Brain (organoid and tissue), 16 donors: ENCODE measurements at places on chromosomes 11 and 22.
A peak's percentile ranks its signal among the peaks of the same experiment; 100 is the strongest.

DNA sequence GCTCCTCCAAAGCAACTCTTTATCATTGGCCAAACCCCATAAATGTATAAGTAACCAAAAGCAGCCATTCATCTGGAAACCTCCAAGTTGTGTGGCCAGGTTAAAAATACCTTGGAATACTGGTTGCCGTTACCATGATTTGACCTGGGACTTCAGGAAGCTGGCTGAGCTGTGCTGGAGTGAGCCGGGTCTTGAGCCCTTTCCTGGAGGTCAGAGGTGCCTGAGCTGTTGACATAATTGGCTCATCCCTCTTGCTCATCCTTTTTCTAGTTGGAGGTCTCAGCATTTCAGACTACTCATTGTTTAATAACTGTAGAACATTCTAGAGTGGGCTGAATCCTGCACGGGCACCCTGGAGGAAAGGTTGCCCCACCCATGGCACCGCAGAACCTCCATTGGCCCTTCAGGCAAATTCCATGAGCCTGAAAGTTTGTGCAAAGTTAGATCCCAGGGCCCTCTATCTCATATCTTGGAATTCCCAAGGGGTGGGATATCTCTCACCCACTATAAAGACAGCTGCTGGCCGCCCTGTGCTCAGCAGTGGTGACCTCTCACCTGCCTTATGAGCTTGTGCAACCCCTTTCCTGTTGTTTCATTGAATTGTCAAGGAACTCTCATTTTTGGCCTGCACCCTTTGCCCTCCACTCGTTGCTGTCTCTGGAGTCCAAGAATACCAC lies 77.0 kb downstream of the C22orf31 start:
- no peak for DNase-seq

GRCh38 chr22:48442663-48443062 lies 1385.0 kb downstream of the BRD1 start:
- DNase-seq = no peak

GRCh38 chr22:50506611-50507420 lies 686 bp downstream of the LMF2 start:
- DNase-seq = no peak

DNA sequence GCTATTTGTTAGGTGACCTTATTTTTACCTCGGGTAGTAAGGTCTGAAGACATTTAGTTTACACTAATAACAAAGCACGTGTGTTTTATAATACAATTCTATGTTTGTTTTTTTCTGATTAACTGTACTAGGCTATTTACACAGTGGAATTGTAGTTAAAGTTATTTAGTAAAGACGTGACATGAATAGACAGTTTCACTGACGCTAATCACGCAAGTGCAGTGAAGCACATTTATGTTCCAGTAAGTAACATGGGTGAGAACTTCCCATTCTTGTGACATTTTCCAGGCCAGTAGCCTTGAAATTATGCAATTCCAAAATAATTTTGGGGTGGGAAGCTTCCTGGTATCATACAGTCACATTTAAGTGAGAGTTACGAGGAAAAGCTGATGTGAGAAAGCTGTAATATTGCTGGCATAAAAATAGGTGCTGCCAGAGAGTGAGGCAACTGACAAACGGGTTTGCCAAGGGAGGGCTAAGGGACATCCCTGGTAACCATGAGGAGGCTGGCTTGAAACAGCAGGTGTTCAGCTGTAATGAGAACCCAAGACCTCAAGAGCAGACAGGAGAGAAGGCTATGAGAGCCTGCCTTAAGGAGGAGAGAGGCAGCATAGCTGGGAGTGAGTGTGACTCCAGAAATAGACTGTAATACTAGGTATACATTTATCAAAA lies 378.8 kb downstream of the DCDC1 start:
- DNase-seq = no peak

DNA sequence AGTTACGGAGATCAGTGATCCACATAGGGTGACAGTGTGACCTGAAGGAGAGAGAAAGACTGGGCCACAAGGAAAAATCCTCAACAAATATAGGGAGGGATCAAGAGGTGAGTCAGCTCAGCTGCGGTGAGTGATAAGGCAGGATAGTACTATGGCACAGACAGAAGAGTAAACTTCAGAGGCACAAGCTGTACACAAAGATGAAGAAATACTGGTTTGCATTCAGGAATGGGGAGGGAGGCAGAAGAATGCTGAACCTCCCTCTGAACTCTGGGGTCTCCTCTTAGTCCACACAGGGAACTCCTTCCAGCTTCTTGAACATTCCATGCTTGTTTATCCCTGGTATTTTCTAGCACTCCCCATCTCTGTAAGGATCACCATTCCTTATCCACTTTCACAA lies 162.7 kb downstream of the BARX2 start:
- no peak for DNase-seq

- no peak for DNase-seq
Observed at GRCh38 chr11:134780486-134781147, 368.6 kb upstream of the B3GAT1 start.

DNA sequence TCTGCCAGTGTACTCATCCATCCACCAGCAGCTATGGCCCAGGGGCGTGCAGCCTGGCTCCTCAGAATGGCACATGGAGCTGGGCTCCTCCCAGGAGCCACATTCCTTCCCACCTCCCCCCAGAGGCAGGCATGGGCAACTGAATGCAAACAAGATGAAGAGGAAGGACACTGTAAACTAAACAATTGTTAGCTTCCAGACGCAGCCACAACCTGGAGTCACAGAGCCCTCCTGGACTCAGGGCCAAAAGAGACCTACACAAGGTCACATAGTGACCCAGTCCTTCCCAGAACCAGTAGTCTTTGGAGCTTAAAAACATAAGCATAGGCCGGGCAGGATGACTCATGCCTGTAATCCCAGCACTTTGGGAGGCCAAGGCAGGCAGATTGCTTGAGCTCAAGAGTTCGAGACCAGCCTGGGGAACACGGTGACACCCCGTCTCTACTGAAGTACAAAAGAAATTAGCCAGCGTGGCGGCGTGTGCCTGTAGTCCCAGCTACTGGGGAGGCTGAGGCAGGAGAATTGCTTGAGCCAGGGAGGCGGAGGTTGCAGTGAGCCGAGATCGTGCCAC lies 30.7 kb upstream of the CLDN5 start:
- DNase-seq = no peak

GRCh38 chr11:76799066-76799804 lies 16.1 kb downstream of the TSKU start:
- peak; percentile 76 for DNase-seq

- peak; percentile 59 for DNase-seq
Observed at GRCh38 chr11:13098063-13098462, 88.9 kb downstream of the RASSF10 start.

DNA sequence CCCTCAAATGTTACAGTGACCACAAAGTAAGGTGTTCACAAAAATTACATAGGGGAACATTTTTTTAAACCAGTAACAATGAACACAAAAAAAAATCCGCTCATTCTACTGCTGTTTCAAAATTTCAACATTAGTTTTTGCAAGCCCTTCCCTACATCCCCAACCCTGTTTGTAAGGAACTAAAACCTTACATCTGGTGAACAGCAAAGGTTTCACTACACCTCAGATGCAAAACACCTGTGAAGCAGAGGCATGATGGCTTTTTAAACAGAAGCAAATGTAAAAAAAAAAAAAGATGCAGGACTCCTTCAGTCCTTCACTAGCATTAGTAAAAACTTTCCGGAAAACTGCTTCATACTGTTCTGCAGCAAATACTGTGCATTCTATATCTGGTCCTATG lies 50.0 kb upstream of the API5 start:
- DNase-seq = no peak

GRCh38 chr11:61973476-61974162 lies 6.2 kb upstream of the FTH1 start:
- no peak for DNase-seq

DNA sequence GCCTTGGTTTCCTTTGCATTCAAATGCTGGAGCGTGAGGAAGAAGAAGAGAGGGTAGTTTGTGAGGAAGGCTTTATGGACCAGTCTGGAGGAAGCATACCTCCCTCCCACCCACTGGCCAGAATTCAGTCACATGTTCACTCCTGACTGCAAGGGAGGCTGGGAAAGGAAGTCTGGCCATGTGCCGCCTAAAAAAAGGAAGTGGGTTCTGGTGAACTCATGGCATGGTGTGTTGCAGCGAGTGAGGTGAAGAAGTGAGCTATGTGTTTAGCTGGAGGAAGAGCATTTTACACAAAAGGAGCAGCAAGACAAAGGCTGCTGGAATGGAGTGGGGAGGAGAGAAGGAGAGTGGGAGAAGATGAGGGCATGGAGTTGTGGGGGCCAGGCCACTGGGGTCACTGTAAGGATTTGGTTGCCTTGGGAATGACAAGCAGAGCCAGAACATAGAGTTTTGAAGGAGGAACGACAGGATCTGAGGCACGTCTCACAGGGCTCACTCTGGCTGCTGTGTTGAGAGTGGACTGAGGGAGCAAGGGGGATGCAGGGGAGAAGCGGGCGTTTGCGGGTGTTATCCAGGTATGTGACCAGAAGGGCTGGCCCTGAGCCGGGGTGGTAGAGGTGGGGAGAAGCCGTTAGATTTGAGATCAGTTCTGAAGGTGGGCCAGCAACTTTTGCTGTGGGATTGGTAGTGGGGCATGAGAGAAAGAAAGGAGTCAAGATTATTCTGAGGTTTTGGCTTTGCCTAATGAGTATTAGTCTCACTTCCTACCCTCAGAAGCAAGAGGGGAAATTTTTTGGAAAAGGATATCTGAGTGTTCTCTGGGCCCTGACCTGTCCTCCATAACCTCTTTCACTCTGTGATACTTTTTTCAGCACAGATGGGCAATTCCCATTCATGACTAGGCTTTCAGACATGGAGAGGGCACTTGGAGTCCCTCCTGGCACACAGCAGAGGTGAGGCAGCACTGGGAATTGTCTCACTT lies 26.4 kb downstream of the BMAL1 start:
- no peak for DNase-seq

- no peak for DNase-seq
Observed at GRCh38 chr22:29270475-29271271, 2.6 kb downstream of the EWSR1 start.

DNA sequence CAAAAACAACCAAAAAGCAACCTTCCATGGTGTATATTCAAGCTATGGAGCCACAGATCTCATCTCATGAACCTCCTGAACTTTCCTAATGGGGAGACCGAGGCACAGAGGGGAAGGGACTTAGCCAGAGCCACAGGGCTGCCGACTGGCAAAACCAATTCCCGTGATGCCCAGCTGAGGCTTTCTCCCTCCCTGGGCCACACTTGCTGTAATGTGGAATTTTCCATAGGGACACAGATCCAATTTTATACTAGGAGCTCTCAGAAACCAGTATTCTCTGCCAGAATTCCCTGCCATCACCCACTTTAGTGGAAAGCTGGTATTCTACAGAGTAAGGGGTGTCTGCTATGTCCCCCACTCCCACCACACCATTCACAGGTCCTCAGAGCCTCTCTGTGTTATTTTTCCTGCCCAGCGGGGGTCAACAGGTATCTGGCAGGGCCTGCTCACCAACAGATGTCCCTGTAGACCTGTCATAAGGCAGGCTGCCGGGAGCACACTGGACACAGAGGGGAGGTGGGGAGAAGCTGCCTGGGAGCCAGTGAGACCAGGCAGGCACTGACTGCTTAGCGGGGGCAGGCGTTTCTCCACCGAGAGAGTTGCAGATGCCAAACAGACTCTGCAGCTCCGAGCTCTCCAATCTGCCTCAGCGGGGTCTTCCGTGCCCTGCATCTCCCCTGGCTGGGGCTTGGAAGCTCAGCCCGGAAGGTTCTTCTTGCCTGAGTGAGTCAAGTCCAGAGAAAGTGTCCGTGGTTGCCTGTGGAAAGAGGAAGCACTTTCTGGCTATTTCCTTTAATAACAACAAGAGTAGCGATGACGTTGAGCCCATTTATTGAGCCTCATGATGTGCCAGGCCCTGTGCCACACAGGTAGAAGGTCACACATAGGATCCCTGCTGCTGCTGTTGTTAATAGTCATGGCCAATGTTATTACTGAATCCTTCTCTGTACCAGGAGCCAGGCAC lies 26.3 kb downstream of the RPS6KA4 start:
- DNase-seq = no peak

- DNase-seq = no peak
Observed at GRCh38 chr11:64089915-64090805, 54.4 kb downstream of the FLRT1 start.

- DNase-seq = peak; percentile 75
Observed at GRCh38 chr11:13784855-13785254, 116.4 kb downstream of the FAR1 start.

DNA sequence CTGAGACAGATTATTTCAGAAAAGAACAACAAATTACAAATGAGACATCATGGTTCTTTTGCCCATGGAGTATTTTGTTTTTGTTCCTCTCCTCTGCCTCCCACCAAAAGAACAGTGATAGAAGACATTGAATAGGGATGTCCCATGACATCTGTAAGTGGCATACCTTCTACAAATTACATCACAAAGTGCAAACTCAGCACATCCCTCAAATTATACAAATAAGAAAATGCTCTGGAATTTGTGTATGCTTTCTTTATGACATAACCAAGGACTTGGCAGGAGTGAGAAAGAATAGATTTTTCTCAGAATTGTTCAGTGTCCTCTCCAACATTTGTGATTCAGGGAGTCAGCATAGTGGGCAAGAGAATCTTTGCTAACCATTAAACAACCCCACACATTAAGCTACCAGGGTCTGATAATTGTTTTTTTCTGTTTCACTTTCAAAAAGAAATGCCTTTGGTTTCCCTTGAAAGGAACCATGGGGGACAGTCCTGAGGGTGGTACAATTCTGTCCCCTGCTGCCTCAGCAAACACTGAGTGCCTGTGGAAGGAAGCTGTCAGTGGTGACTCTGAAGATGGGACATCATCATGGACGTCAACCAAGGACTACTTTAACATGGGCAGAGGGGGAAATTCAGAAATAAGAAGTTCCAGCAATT lies 430.3 kb downstream of the AASDHPPT start:
- no peak for DNase-seq

GRCh38 chr11:91365986-91366585 lies 858.5 kb upstream of the FAT3 start:
- peak; percentile 51 for DNase-seq

- DNase-seq = no peak
Observed at GRCh38 chr11:132050049-132050448, 679.6 kb downstream of the NTM start.

GRCh38 chr11:118897721-118898310 lies 14.1 kb downstream of the CXCR5 start:
- DNase-seq = no peak

GRCh38 chr11:119663279-119663678 lies 65.7 kb downstream of the NECTIN1 start:
- no peak for DNase-seq

DNA sequence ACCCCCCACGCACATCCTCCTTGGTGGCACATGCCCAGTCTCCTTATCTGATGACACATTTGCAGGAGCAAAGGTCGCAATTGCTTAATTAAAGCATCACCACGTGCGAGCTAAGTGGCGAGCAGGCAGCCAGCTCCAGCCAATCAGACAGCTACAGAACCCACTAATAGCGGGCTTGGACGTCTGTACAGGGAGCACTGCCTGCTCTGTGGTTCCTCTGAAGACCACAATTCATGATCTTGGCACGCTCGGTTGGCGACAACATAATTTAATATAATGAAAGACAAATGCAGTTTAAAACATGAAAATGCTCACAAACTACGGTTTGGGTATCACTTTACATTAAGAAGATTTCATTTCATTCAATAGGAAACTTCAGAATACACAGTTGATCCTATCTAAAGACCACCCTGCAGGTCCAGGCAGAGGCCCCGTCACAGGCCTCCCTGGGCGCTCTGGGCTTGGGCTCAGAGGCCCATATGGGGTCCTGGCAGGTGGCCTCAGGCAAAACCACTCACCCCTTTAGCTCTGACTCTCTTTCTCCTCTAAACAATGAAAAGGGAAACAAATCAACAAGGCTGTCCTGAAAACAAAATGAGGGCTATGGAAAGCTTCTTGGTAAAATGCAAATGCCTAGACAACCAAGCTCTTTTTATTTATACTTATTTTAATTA lies 10.4 kb downstream of the PACSIN2 start:
- no peak for DNase-seq

GRCh38 chr11:45057938-45058646 lies 88.3 kb upstream of the PRDM11 start:
- DNase-seq = no peak
